ENCODE measurements at places on chromosomes 4 and X.

GRCh38 chr4:76758996-76759395, 138.9 kb downstream of the SOWAHB start:
- no peak overlapping the region for H3K4me3 ChIP-seq
- H3K4me1 ChIP-seq: peaks cover 6% of the 10 kb centered on the region
- H3K36me3 ChIP-seq: no peaks in the 10 kb centered on the region
- no peak overlapping the region for H3K27ac ChIP-seq
- DNase-seq: no peak

DNA sequence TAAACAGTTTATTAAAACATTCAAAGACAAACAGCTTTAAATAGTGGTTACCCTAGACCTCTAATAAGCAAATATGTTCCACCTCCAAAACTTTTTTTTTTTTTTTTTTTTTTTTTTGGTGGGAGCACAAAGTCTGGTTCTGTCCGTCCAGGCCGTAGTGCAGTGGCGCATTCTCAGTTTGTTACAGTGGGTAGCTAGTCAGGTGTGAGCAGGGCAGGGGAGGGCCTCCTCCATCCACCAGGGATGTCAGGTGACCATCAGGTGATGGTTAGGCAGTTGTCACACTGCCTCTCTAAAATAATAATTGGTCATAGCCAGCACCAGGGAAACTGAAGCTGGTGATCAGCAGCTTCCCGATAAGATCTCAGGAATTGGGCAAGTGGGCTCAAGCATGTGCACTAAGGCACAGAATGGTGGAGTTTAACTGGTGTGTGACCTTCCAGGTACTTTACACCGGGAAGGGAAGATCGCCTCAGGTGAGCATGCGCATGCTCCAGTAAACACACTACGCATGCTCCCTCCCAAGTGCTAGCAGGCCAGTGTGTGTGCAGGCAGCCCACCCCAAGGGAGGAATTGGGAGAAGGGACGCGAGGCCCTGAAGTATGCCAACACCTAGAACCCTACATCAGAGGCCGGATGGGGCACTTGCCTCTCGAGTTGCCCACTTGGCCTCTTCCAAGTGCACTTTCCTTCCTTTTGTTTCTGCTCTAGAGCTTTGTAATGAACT, 27.2 kb downstream of the TNIP2 start:
- no peak overlapping the region for H3K4me3 ChIP-seq
- H3K36me3 ChIP-seq: peaks cover 8% of the 10 kb centered on the region
- H3K27me3 ChIP-seq: no peaks in the 10 kb centered on the region
- H3K4me1 ChIP-seq: no peaks in the 10 kb centered on the region

- no peak within 1 kb of the TSS for H3K27ac ChIP-seq
- DNase-seq: no peak
- no peaks in the 10 kb centered on the region for H3K36me3 ChIP-seq
- H3K4me3 ChIP-seq: no peak within 1 kb of the TSS
Measured at GRCh38 chrX:135170877-135171519, at the start of gene CT55. TSS of gene CT55 (minus strand) at chrX:135171398. CDS start at chrX:135171171, 227 bp downstream.

DNA sequence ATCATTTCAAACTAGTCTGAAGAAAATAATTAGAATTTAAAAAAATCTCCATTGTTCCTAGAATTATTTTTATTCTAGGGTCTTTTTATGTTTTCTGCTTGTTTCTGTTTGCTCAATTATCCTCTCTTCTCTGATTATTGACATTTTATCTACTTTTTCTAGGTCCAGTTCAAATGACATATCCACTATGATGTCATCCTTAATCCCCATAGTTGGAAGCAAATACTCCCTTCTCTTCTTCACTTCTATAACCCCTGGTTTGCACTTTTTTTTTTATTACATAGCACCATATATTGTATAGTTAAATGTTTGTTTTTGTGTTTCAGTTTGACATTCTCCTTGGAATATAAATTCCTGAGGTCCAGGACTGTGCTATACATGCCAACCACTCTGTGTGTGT, 82.6 kb downstream of the CT47B1 start:
- no peak overlapping the region for H3K4me3 ChIP-seq
- no peak overlapping the region for H3K27ac ChIP-seq
- DNase-seq: no peak
- H3K36me3 ChIP-seq: no peaks in the 10 kb centered on the region
- no peaks in the 10 kb centered on the region for H3K27me3 ChIP-seq

GRCh38 chrX:17442898-17443297, 67.9 kb downstream of the NHS start:
- H3K27me3 ChIP-seq: no peaks in the 10 kb centered on the region
- no peaks in the 10 kb centered on the region for H3K36me3 ChIP-seq
- H3K4me1 ChIP-seq: no peaks in the 10 kb centered on the region
- H3K4me3 ChIP-seq: no peak overlapping the region
- no peak for DNase-seq
- H3K27ac ChIP-seq: no peak overlapping the region

DNA sequence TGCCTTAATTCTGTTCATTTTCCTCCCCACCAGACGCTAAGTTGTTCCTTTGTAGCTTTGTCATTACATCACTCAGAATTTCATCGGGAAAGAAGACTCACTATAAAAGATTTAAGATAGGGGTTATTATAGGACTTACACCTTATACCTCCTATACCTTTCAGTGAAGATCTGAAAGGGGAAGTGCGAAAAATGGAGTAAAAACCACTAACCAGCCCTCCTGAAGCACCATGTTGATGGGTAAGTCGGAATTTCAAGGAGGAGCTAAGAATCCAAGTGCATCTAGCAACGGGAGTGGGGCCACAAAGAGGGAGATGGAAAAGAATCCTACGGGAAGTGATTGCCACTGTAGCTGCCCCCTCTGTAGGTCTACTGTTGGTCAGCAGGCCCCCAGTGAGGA, 119.1 kb upstream of the H2AZ1 start:
- H3K4me3 ChIP-seq: no peak overlapping the region
- H3K27me3 ChIP-seq: no peaks in the 10 kb centered on the region
- no peak for DNase-seq

Data from esophagus squamous epithelium (tissue), 5 donors.